ENCODE measurements at places on chromosomes 5 and 9. TPM values are rescaled to one million over a fixed set of nuclear protein-coding genes. Genes with fewer than 3 reads are reported as not detected.

DNA sequence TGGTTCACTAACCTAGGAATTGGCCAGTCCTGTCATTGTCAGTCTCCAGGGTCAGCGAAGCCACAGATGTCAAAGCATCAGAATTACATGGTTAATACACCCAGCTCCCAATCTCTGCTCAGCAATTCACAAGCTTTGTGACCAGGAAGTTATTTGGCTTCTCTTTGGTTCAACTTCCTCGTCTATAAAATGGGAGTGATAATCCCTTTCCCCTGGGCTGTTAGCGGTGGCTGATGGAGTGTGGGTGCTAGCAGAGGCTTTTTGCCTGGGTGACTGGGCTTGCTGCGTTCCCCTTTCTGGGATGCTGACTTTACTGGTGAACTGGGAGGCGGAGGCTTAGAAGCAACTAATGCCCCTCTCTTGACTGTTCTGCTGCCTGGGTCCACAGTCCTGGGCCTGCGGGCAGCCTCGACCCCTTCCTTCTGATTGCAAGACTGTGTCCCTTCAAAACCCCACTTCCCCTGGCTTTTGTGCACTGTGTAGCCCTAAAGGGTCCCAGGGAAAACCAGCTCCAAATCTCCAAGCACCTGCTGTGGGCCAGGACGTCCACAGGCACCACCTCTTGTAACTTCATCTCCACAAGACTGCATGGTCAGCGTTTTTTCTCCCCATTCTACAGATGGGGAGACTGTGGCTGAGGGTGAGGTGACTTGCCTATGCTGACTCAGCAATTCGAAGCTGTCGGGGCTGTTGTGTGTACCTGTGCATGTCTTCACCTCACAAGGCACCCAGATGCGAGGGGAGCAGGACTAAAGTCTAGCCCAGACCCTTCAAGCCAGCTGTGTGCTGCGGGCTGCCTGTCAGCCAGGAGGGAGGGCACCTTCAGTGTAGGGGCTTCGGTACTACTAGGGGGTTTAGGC is 45.2 kb upstream of the NEURL1B start:
- no peak for DNase-seq

GRCh38 chr5:7464182-7464581 is 68.2 kb downstream of the ADCY2 start:
- no peak for DNase-seq

GRCh38 chr5:69519285-69519684 is 26.7 kb downstream of the OCLN start:
- no peak for DNase-seq

DNA sequence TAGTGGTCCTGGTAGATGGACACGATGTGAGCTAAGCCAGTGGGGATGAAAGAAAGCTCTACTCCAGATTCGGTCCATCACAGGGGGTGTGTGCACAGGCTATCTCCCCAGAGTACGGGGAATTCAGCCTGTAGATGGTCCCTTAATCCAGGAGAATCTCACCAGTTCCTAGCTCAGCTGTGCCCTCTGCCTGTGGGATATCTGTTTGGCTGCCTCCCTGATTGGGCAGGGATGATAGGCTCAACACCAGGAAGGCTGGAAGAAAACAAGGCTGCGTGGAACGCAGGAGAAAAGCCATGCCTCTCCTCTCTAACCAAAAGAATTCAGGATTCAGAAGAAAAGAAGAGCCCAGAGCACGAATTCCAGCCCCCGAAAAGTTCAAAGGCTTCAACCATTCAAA is 40.9 kb downstream of the VLDLR start:
- DNase-seq, result peak; percentile 43

GRCh38 chr9:7103367-7103766 is 345.6 kb downstream of the KDM4C start:
- DNase-seq, result no peak

DNA sequence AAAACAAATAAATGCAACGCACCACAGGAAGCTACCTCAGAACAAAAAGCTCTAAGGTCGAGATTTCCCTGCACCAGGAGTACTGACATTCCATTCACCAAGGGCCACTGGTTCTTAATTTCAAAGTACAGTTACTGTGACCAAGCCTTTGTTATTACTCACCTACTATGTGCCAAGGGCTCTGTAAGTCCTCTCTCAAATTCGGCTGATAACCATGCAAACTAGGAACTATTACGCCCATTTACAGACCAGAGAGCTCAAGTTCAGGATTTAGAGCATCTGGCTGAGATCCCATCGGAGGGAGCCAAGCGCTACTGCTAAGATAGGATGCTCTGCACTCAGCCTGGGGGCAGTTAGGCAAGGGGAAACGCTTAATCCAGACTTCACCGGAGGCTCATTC is 5.6 kb downstream of the MYO10 start:
- peak; percentile 27 for DNase-seq

- no peak for DNase-seq
Observed at GRCh38 chr5:109170629-109171350, 239.0 kb downstream of the PJA2 start.

DNA sequence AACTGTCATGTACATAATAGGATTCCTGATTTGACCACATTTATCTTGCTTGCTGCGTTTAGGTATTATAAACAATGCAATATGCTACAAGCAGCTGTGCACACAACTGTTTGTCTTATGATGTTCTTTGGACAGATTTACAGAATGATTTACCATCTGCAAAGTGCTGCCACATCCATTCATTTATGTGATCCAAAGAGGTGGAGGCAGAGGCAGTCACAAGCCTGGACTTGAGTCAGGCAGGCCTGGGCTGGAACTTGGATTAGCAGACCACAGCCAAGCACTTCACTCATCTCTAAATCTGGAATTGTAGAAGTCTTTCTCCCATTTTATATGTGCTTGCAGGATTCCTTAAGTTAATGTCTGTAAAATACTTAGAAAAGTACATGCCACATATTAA is 149.0 kb downstream of the INSYN2B start:
- DNase-seq, result no peak

DNA sequence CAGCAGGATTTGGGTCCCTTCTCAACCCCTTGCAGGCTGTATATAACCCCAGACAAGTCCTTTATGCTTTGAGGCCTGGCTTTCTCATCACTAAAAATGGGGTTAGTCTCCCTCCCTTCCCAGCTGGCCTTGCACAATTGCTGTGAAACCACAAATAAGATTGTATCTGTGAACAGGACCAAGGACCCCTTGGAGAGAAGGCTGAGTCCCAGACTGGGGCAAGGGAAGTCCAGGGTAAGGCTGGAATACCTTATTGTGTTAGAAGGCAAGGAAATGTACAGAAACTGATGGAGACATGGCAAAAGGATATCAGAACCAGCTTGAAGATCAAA is 11.4 kb downstream of the MACROH2A1 start:
- no peak for DNase-seq

DNA sequence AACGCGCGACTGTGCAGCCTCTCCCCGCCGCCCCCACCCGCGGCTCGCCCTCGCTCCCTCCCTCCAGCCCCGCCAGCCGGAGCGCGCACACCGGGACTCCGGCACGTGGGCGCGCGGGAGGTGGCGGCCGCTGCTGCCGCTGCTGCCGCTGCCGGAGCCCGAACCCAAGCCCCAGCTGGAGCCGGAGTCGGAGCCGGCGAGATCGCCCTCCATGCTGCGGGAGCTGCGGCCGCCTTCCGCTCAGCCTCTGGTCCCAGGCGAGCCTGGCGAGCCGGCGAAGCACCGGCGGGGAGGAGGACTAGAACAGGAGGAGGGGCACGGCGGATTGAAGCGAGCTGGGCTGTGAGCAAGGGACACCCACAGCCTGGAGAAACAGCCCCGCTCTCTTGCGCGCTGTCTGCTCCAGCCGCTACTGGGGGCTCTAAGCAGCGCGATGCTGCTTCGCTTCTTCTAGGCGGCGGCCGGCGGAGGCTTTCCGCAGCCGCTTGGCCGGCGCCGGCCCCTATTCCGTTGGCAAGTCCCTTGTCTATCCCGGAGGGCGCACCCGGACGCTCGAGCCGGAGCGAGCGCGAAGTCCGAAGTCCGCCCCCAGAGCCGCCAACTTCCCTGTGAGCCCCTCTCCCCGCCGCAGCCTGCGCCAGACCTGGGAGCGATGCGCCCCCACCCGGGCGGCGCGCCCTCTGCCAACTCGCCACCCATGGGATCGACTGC is 598.7 kb upstream of the SGCD start:
- DNase-seq, result peak; percentile 68

DNA sequence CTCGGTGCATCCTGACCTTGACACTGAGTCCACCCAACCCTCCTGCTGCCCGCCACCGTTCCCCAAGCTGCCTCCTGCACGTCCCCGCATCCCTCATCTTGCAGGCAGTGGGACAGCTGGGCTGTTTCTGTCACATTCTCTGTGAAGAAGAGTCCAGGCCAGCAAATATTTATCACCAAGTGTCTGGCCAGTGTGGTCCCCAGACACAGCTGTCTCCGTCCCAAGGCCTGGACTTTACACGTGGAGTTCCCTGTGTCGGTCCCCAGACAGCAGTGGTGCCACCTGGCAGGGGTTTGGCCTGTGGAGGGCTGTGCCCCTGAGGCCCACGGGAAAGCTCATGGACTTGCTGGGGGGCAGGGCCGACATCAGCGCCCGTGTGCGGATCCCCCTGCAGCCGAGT is 9.2 kb upstream of the SLC12A7 start:
- DNase-seq, result no peak

- DNase-seq, result no peak
Observed at GRCh38 chr5:64865662-64866061, 96.9 kb downstream of the CWC27 start.

- peak; percentile 39 for DNase-seq
Observed at GRCh38 chr5:38751103-38751502, 94.7 kb upstream of the OSMR start.

- no peak for DNase-seq
Observed at GRCh38 chr5:78734094-78734845, 85.7 kb upstream of the LHFPL2 start.

DNA sequence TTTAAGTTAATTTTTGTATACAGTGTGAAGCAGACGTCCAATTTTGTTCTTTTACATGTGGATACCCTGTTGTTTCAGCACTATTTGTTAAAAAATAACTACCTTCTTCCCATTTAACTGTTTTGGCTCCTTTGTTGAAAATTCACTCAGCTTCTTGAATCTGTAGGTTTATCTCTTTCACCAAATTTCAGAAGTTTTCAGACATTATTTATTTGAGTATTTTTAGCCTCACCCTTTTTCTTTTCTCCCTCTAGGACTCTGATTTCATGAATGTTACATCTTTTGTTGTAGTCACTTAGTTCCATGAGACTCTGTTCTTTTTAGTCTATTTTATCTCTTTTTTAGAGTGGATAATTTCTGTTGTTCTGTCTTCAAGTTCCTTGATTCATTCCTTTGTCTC is 4.6 kb upstream of the TNPO1 start:
- DNase-seq, result no peak

DNA sequence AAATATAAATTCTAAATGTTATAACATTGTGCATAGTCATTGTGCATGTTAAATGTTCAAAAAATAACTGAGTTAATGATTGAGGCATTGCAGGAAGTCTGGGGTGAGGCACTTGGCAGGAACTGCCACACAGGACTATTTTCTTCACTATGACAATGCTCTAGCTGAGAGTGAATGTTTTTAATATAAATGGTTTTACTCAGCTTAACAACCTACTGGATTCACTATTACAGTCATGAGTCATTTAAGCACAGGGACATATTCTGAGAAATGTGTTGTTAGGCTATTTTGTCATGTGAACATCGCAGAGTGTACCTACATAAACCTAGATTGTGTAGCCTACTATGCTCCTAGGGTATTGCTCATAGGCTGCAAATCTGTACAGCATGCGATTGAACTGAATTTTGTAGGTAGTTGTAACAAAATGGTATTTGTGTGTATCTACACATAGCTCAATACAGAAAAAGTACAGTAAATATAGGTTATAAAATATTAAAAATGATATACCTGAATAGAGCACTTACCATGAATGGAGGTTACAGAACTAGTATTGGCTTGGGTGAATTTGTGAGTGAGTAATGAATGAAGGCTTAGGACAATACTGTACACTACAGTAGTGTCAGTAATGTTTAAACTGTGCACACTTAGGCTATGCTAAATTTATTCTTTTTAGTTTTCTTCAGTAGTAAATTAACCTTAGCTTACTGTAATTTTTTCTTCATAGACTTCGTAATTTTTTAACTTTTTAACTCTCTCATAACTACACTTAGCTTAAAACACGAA is 346.1 kb upstream of the PTGER4 start:
- DNase-seq, result no peak

DNA sequence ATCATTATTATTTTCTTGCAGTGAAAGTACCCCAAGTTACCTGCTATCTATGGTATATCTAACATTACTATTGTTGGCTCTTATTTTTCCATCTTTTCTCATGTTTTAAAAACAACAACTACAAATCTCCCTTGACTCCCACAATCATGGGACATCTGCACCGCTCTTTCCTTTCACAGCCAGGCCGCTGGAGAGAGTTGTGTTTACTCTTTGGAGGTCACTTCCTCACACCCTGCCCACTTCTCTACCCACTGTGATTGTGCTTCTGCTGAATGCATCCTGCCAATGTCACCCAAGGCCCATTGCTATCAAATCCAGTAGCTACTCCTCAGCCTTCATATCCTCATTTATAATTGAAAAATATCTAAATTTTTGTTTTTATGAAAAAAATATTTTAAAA is 29.7 kb downstream of the SLC28A3 start:
- no peak for DNase-seq

- DNase-seq, result no peak
Observed at GRCh38 chr5:125100342-125100741, 353.9 kb upstream of the ZNF608 start.

GRCh38 chr5:95352691-95353090 is 38.5 kb upstream of the FAM81B start:
- DNase-seq, result no peak

DNA sequence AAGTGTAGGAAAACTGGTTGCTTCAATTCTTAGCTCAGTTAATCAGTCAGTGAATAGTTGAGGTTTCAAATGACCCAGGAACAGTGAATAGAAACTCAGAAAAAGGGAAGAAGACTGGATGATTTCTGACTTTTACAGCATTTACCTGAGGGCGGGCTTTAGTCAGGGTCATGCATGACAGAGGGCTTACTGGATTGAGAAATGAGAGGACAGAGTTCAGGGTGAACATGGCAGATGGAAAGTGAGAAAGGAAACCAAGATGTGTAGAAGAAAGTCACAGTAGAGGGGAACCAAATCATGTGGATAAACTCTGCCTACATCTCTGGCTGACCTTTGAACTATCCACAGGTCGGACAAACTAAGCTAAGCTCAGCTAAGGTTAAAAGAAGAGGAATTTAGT is 596.0 kb downstream of the SEMA5A start:
- no peak for DNase-seq

DNA sequence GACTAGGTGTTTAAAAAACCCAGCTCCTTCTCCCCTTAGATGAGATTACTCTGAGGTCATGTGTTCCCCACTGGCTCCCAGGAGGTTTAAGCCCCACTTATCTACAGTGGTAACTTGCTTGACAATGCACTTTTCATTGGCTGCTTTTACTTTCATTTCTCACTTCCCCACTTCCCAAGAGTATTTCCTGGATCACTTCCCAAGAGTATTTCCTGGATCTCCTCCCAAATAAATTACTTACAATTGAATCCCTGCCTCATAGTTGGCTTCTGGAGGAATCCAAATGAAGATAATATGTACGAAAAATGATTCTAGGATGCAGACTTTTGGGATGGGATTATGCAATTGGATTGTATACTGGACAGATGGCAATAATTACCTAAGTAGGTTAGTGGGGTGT is 47.1 kb upstream of the CHSY3 start:
- DNase-seq, result no peak

GRCh38 chr5:65760504-65761275 is 38.7 kb downstream of the NLN start:
- no peak for DNase-seq

The KIF12 gene
- total RNA-seq, result 3.0 TPM

The CER1 gene
- total RNA-seq, result 4.1 TPM

The EPB41L4A gene
- 5.2 TPM for total RNA-seq

The OR1N2 gene
- total RNA-seq, result not detected

The CDC20B gene
- total RNA-seq, result not detected

The RNF180 gene
- total RNA-seq, result 2.7 TPM

The TCOF1 gene
- 130 TPM for total RNA-seq

The DMRTA1 gene
- 2.6 TPM for total RNA-seq

All from WTC11 (cell line).